ENCODE measurements at places on chromosomes 12 and 14.

DNA sequence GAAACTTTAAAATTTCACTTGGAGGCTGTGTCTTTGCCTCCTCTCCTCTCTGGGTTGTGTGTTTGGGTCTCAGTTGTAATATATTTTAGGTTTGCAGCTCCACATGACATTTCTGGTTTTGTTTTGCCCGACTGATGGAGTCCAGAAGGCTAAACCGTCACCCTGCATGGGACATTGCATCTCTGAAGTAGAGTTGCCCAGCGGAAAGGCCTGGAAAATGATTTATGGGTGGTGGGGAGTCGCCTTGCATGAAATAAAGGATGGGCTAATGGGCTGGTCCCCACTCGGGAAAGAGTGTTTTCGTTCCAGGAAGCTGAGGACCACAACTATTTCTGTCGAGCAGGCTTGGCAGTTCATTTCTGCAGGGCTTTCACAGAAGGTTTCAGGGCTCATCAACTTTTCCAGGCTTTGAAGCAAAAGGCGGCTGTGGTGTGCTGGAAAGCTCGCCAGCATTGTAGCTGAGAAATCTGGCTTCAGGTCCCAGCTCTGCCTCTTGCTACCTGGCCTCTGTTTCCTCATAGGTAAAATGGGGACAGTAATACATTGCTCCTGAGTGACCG lies 74.8 kb upstream of the GSC start:
- DNase-seq = no peak

DNA sequence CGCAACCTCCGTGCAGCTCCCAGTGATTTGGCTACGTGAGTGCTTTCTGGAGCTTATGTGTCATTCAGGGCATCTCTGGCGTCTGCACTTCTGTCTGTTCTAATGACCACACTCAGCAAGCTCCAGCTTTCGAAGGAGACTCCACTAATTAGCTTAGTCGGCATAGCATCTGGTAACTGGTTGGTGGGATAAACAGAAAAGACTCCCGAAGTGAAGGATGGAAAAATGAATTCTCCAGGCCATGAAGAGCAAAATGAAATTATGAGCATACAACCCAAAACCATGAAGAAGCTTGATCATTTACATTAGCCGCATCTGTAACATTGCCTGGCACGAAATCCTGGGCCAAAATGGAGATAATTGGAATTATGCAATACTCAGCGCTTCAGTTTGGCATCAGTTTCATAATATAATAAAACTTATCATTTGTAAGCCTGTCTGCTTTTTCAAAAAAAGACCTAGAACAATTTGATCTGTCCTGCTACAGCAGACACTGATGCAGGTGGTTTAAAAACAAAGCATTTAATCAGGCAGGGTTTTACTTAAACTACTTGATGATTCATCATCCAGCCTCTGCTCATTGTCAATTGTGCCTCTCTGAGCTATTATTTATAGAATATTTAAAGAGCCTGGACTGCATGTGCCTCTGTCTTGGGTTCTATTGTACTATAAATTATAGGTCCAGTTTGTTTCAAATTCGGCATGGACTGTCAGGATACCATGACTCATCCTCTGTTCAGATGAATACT lies 87.4 kb downstream of the SYT1 start:
- DNase-seq = no peak

DNA sequence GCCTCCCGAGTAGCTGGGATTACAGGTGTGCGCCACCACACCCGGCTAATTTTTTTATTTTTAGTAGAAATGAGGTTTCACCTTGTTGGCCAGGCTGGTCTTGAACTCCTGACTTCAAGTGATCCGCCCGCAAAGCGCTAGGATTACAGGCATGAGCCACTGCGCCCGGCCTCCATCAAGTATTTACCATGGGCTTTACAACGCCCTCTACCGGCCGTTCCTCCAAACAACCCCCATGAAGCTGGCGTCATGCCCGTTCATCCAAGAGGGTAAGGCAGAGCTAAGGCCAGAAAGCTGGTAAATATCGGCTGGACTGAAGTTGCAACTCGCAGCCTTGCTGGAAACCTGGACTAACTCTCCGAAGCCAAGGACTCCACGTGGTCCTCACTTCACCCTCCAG lies 41.6 kb downstream of the RNF34 start:
- DNase-seq = no peak

DNA sequence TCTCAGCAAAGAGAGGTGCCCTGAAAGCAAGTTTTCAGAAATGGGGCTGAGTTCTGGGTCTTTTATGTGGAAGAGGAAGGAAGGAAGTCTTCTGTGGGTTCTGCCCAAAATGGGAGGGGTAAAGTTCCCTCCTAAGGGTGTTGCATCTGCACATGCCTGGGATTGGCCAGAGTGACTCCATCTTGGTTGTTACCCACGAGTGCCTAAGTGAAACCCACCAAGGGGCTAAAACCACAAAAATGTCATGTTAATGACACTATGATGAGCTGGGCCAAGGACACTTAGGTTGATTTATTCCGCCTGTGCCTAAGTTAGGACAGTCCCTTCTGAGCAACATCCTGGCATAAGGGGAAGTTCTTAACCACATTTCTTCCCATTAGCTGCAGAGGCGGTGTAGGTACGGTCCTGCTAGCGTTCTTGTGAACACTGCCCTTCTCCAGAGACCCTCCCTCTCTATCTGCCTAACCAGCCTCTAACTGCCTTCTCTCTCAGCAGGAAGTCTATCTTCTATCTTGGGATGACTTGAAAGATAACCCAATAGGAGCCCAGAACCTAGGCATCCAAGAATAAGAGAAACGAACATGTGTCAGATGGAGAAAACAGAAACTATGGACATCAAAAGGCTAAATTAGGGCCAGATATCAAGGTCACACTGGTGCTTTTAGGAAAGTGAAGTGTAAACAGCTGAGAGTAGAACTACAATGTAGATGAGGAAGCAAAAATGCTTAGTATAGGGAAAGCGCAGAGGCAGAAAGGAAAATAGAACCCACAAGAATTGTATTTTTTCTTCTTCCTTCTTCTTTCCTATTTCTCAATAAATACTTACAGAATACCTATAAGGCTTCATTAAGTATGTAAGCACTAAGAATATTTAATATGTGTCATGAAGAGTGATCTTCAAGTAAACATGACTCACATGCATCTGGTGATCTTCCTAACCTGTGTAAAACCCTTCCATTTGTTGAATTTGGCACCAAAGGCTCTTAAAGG lies 104.2 kb upstream of the AMN1 start:
- no peak for DNase-seq

DNA sequence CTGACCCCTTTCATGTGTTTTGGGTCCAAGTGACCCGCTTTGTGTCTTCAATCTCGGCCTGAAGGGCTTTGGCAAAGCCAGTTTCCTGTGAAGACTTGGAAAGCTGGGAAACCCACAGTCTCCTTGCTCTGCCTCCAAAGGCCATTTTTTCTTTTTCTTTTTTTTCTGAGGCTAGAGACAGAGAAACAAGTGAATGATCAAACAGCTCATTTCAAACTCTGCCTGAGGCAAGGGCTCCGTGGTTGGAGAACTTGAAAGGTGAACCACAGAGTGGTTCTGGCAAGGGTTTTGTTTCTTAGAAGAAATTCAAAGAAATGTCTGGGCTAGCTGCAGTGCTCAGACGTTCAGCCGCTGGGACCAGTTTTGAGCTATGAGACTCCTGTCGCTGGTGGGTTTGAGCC lies 62.7 kb downstream of the ERH start:
- no peak for DNase-seq
